Stimulated activated CD8-positive, alpha-beta memory T cell treated with anti-CD3 and anti-CD28 coated beads, Interleukin-7, amount 100 ng/mL, for 1 hour (primary cell): ENCODE measurements at places on chromosomes 16 and 17.

- DNase-seq: no peak
Measured at GRCh38 chr16:11587643-11588247, 1.0 kb upstream of the LITAF start.

- DNase-seq: no peak
Measured at GRCh38 chr17:35429702-35430101, 2.6 kb downstream of the SLFN12 start.

GRCh38 chr16:71230122-71230845 is at the start of gene HYDIN:
TSS of gene HYDIN (minus strand) at chr16:71230722. CDS start at chr16:71186895, 43,827 bp downstream.
- no peak for DNase-seq

- no peak for DNase-seq
Measured at GRCh38 chr17:82603981-82604448, 44.2 kb downstream of the WDR45B start.

DNA sequence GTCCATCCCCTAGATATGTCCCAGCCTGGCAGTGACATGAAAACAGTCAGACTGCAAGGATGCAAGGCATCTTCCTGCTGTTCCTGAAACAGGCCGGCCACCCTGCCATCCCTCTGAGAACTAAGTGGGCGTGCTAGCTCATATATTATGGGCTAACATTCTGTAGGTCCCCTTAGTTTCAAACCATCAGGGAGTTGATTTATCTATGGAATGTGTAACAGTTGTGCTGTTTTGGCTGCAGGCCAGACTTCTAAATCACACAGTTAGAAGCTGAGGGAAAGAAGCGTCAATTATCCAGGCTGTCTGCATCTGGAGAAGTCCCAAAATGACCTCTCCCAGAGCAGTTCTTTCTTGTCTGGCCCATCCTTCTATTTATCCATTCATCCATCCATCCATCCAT is 102.7 kb upstream of the DNAH9 start:
- DNase-seq: no peak

DNA sequence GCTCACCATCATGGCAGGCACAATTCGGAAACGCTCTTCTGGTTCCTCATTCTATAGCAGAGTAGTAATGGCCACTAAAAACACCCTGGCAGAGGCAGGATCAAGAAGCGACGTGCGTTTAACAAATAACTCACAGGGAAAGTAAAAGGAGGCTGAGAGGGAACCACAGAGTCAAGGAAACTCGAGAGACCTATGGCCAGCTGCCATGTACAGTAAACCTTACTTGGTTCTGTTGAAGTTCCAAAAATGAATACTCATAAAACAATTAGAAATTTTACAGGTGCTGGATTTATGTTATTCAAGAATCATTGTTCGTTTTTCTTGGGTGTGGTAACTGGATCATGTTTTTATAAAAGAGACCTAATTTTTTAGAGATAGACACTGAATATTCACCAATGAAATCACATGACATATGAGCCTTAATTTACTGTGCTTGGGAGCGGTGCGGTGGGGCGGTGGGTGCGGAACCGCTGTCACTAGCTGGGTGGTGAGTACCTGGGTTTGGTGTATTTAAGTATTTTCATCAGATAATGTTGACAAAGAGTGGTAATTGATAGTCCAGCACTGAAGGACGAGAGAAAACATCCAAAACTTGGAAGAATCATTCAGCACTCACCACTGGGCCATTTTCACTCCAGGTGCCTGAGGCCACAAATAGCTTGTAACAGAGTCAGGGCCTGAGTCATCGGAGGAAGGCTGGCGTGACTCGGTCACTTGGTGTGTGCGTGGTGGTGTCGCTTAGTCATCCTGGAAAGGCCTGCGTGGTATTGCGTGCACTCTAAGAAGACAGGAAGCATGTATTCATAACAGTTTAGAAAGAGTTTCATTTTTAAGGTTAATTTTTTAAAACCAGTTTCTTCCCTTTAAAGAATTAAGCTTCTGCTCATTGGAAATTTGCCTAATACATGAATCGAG is 135.4 kb upstream of the CHMP6 start:
- DNase-seq: peak; percentile 31

- DNase-seq: no peak
Measured at GRCh38 chr16:1651974-1652312, 26.1 kb upstream of the JPT2 start.

GRCh38 chr16:79347277-79347676 is 253.3 kb downstream of the MAF start:
- DNase-seq: no peak

GRCh38 chr17:8264320-8264719 is 15.2 kb downstream of the PFAS start:
- DNase-seq: no peak

- no peak for DNase-seq
Measured at GRCh38 chr17:3555189-3555796, 2.3 kb downstream of the TRPV3 start.

DNA sequence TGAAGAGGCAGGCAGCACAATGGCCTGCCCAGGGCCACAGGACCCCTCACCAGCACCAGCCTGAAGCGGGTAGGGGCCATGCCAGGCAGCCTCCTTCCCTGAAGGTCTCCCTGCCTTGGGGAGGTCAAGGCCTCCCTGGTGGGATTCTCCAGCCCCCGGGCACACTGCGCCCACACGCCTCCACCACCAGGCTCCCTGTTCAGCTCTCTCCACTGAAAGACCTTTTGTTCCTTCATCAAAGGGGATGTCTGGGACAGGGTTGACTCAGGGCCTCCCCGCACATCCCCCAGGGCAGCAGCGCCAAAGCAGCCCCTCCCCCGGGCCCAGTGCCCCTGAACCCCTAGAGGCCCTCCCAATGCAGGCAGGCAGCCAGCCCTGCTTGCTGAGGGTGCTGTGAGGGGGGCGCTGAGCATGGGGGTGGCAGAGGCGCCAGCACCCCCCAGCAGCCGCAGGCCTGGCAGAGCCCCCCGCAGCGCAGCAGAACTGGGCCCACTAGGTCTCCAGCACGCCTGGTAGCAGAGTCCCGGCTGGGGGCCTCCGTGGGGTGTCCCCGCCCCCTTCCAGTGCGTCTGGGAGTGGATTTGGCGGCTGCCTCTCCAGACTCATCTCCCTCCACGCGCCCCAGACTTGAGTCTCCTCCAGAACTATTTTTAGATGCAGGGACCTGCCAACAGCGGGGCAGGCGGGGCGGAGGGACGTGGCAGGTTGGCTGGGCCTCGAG is 13.1 kb downstream of the BCAR1 start:
- DNase-seq: no peak

GRCh38 chr17:3531266-3532101 is 26.1 kb downstream of the TRPV3 start:
- DNase-seq: no peak

DNA sequence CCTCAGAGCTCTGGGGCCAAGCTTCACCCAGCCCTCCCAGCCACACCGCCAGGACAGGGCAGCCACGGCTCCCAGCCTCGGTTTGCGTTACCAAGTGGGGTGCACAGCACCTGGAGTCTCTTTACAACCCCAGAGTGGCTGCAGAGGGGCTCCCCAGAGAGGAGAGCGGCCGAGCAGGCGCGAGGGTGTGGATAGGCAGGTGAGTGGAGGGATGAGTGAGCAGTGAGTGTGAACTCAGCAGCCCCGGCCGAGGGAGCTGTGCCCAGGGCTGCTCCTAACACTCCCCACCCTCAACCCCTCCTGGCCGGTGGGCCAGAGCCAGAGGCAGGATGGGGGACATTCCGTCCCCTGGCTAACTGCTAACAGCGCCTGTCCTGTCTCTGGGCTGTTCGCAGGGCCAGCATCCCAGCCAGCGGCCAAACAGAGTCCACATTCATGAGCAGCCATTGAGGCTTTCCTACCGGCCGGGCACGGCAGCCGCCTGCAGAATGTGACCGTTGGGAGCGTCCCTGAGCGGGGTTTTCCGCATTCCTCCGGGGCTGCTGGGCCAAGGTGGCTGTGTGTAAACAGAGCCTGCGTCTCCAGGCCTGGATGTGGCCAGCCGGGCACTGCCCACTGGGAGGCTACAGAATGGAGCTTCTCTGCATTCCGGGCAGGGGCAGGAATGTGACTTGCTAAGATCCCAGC is 5.3 kb downstream of the ZNF469 start:
- no peak for DNase-seq

DNA sequence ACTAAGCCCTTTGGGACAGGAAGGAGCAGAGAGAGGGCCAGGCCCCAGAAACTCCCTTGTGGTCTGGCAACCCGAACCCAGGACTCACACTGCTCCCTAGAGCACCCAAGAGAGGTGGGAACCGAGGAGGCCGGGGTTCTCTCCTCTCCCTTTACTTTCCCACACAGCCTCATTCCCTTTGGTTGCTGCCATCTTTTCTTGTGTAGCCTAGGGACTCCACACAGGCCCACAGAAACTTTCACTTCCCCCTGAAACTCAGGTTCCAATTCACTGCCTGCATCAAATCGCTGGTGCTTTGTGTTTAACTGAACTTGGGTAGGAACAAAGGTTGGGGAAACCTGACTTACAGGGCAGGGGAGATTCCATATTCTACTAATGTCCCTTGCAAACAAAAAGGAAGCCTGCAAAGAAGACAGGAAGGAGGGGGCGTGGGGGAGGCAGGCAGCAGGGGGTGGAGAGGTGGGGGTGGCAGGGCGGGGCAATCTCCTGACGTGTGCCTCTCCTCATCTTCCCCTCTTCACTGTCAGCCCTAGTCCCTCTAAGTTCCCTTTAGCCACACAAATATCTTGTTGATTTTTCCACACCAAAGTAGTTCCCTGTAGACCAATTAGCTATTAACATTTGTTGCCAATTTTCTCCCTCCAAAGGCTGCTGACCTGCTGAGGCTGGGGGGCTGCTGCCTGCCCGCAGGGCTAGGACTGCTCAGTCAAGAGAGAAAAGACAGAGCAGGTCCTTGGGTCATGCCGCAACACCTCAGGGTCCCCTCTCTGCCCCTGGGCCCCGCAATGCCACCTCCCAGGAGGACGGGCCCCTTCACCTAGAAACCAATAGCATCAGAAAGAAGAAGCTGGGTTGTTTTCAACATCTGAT is 8.0 kb downstream of the ST3GAL2 start:
- no peak for DNase-seq

DNA sequence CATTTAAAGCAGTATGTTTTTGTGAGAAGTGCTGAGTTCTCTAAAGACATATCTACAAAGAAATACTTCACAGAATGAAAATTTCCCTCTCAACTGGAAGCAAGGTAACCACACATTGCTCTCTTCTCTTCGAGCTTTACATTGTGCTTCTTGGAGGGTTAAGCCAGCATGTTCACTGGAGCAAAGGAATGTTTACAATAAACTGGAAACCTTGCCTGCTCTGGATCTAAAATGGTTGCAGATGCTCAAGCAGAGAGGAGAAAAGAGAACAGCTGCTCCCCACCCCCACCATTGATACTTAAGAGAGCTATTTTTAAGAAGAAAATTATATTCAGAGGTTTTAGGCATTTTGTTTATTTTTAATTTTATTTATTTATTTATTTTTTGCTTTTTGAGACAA is 213.1 kb downstream of the CEP112 start:
- DNase-seq: no peak

DNA sequence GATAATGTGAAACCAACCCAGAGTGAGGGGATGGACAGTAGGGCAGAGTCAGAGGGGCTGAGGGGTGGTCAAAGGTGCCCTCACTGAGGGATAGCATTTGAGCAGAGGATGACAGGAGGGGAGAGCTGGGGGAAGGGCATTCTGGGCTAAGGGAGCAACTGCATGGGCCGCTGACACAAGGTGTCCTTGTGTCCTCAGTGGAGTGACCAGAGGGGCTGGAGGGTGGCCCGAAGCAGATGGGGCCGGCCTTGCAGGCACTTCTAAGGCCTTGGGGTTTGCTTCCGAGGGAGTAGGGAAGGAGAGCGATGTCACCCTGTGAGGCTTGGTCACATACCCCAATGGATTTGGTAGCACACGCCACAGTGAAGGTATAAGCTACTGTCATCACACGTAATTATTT is 10.0 kb downstream of the NUBP1 start:
- no peak for DNase-seq

- no peak for DNase-seq
Measured at GRCh38 chr16:30054959-30055553, 10.5 kb upstream of the ALDOA start.

GRCh38 chr16:84054916-84055315 is 12.3 kb upstream of the SLC38A8 start:
- no peak for DNase-seq

- DNase-seq: no peak
Measured at GRCh38 chr17:63735691-63736090, 5.9 kb downstream of the STRADA start.

DNA sequence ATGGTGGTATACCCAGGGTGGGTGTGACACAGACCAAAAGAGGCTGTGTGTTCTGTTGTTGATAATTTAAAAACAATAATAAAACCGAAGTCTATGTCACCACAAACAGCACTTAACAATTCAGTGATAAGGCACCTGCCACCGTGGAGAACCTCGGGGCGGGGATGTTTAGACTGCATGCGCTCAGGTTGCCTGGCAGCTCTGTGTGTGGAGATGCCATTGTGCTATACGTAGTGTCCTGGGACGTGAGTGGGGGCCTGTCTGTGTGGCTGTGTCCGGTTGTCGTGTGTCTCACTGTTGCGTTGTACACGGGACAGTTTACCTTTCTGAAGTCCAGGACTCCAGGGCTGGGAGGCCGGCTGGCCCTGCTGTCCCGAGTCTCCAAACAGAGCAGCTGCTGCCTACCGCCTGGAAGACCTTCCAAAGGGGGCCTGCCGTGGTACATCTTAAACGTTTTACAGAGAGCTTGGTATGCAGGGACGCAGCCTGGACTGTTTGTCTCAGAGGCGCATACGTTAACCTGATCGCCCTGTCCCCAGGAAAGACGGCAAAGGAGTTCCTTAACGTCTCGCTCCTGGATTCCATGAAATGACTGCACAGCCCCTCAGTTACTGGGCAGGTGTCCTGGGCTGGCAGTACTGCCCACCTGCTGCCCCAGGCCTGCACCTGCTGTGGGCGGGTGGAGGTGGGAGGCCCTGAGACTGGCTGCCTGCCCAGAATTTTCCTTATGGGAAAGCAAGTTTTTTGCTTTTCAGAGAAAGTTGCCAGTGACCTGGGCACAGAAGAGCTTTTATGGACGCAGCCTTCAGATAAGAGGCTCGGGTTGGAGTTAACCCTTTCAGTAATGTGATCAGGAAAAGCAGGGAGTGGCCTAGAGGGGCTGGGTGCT is 19.0 kb downstream of the SPIRE2 start:
- no peak for DNase-seq

DNA sequence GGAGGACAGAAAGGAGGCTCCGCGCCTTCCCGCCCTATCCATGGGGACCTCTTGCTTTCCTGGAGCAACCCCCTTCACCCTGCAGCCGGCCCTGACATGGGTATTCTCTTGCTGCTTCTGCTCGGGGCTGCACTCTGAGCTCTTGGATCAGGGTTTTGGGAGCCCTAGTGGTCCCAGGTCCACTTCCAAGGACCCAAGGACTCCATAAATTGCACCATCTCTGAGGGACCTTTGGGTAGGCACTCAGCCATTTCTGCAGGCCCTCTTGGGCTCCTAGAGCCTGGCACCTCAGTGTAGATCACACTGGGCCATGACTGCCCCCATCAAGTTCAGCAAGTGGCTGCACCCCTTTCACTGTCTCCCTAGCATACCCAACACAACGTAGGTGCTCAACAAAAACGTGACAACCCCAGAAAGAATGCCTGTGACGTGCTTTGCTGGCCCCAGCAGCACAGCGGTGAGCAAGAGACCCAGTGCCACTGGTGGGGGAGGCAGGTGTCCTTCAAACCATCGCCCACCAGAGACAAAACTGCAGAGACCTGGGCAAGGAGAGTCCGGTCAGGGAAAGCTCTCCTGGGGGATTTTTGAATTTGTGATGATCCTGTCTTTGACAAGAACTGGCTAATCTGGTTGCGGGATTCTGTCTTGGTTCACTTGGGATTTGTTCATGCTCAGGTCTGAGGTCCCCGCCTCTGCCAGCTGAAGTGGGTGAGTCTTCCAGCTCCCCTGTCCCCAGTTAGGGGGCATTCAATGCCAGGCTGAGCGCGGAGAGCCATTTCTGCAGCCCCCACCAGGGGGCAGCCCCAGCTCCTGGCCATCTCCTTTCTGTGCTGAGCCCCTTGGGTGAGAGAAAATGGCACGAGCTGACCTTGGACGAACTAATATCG is 2.5 kb upstream of the RAB11FIP4 start:
- DNase-seq: peak; percentile 19
